ENCODE measurements at places on chromosomes 2 and 18. TPM values are rescaled to one million over a fixed set of nuclear protein-coding genes. Genes with fewer than 3 reads are reported as not detected.

GRCh38 chr2:51153236-51153635 is 121.3 kb upstream of the NRXN1 start:
- no peak for DNase-seq

GRCh38 chr2:15745907-15746702 is 154.4 kb downstream of the DDX1 start:
- peak; percentile 60 for DNase-seq

DNA sequence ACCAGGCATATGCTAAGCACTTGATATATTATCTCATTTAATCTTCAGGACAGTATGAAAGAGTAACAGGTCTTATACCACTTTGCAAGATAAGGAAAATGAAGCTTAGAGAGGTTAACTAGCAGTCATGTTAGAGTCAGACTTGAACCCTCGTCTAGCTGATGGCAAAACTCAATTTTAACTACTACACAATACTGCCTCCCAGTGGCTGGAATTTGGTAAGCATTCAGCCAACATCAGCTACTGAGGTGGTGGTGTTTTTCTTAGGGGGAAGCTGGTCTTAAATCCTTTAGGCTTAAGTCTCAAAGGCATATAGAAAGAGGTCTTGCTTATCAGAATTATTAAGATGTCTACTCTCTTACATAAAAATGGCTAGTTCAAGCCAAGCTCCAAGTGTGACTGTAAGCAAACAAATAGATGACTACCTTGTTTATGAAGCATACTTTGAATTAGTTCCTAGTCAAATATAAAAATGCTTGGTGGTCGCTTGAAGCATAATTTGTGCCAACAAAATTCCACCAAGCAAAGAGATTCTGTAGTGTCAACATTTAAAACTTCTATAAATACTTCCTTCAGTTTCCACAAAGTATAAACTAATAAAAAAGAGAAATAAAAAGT is 325.4 kb upstream of the FIGN start:
- DNase-seq: no peak

GRCh38 chr2:10924441-10924840 is 12.7 kb downstream of the KCNF1 start:
- DNase-seq: no peak

DNA sequence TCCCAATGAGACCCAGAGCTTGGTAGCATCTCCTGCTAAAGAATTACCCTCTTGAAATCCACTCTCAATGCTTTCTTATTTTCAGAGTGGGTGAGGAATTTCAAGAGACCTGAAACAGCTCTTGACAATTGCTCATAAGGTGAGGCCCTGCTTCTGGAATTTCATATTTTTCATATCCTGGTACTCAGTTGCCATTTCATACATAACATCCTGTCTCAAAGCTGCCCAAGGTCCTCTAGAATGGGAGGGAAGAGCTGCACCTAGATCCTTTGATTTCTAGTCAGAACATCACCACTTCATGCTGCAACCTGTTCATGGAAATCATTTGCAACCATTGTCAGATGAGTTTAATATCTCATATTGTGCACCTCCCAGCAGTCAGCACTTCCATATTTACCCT is 404.8 kb upstream of the GALNT5 start:
- DNase-seq: no peak

- DNase-seq: no peak
Observed at GRCh38 chr2:216492597-216493333, 5.9 kb upstream of the RPL37A start.

- DNase-seq: peak; percentile 88
Observed at GRCh38 chr18:23259701-23260681, 124.7 kb downstream of the CABLES1 start.

DNA sequence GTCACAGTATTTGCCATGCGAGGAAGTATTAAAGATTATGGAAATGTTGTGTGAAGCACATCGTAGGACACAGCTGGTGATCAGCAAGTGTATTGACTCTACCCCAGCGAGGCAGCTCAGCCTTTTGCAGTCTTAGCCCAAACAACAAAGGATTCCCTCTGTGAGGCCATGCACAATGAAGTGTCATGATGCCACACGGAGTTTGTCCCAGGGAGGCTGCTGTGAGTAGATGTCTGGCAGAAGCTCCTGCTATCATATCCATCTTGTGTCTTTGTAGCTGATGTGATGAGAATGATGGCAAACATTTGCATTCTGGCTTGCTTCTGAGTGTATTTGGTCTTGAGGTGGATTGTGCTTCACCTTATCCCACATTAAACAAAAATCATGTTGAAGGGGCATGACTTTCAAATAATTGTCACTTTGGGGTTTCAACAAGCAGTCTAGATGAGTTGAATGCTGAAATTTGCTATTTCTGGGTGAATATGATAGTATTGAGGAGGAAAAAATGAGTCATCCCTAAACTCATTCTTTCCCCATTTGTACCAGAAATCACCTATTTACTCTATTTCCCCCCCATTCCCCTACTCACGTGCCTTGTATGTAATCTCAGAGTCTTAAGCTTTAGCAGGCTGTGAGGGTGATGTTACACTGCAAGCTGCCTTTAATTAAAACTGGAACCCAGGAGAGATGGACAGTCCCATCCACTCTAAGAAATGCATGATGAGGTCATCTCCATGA is 273.5 kb downstream of the RNF144A start:
- no peak for DNase-seq

DNA sequence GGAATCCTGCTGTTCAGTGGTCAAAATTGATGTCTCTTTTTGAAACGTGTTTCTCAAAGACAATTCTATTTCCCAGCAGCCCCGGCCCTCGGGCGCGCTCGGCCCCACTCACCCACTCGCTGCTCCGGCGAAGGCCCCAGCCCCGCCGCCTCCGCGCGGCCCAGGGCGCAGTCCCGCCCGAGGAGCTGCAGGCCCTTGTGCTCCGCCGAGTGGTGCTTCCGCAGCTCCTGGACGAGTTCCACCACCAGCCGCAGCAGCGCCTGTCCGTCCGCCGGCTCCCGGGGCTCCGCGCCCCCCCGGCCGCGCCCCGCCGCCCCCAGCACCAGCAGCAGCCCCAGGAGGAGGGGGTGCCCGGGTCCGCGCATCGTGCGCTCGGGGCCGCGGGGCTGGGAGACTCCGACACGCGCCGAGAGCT is 413 bp downstream of the ALKAL2 start:
- DNase-seq: no peak

GRCh38 chr18:4102901-4103300 is 352.2 kb downstream of the DLGAP1 start:
- no peak for DNase-seq

DNA sequence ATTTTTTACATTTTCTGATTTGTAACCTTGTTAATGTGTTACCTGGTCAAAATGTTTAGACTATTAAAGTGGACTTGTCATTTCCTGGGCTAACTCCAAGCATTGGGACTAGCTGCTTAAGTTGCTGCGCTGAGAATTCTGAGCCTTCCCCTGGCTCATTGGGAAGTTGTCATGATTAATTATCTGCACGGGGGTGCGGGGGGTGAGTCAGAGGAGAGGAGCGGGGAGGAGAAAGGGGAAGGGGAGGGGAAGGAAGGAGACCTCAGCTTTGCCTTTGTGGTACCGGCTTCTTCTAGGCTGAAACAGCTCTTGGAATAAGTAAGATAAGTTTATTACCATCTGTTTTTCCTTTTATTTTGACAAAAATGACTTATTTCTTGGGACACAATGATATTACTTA is 52.9 kb upstream of the APCDD1 start:
- DNase-seq: no peak

- no peak for DNase-seq
Observed at GRCh38 chr2:118913131-118913802, 28.7 kb upstream of the MARCO start.

- no peak for DNase-seq
Observed at GRCh38 chr2:61520261-61520660, 17.9 kb downstream of the XPO1 start.

DNA sequence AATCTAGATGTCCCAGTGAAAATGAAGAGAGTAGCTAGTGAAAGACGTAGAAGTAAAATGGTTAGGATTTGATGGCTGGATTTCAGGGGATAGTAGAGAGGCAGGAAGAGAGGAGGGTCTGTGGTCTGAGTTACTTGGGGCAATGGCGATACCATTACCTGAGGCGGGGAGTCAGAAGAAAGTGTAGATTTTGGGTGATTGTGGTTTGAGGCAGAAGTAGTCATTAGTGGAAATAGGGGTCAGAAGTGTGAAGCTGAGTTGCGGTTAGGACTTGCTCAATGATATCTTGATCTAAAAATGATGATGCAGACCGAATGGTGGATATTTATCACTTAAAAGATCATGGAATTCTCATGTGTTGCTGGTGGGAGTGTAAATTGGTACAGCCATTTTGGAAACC is 41.0 kb downstream of the CEP192 start:
- DNase-seq: no peak

GRCh38 chr2:127403460-127403859 is 14.8 kb upstream of the PROC start:
- no peak for DNase-seq

DNA sequence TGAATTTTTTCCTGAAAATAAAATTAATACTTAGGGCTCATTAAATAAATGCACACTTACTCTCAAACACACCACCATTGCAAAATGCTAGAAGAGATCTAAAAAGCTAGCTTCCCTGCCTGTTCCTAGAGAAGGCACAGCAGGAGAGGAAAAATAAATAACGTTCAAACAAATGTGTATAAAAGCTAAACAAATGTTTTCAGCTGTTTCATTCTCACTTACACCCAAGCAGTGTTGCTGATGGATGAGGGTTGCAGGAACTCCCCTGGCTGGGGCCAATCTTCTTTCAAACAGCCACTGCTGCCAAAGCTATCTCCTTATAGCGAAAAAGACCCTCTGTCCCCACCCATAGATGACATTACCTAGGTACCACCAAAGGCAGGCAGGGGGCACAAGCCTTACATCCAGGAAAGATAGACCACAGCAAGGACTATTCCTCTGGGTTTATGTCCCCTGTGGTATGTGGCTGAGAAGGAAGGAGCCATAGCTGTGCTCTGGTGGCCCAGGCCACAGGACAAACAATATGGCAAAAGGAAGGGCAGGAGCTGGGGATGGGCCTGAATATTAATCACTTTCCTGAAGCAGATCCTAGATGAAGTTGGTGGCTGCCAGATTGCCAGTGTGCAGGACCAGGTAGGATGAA is 214.6 kb downstream of the TTC32 start:
- no peak for DNase-seq

- DNase-seq: no peak
Observed at GRCh38 chr18:23504720-23505119, 1.4 kb downstream of the RMC1 start.

DNA sequence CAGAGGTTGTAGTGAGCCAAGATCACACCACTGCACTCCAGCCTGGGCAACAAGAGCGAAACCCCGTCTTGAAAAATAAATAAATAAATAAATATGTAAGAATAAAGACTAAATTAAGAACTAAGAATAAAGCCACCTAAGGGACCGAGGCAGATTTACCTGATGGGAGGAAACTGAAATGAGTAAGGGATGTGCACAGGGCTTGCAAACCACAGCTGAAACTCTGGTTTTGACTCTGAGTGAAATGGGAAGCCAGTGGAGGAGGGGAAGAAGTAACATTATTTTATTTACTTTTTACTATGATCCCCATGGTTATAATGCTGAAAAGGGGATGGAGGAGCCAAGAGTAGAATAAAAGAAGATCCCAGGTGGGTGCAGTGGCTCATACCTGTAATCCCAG is 107.3 kb downstream of the CABYR start:
- no peak for DNase-seq

- DNase-seq: peak; percentile 43
Observed at GRCh38 chr2:1866402-1867111, 122.2 kb upstream of the PXDN start.

GRCh38 chr2:108288534-108289106 is at the start of gene SULT1C2:
Gene SULT1C2, plus strand, starts transcription at chr2:108288895. Its CDS starts 4,773 bp downstream, at chr2:108293668.
- DNase-seq: no peak

DNA sequence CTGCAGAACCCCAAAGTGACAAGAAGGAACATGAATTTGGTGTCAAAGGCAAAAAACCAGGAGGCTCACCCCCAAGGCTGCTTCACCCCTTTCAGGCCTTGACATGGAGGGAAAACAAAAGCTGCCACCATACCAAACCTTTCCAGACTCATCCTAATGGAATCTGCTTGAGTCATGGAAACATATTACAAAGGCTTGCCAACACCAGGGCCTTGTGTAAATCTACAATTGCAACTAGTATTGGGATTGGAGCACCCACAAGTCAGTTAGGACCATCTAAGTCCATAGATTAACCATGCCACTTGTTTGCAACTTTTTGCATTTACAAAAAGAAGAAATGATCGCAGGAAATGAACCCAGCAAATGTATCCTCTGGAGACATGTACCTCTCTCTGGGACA is 297.6 kb downstream of the CDCA7 start:
- no peak for DNase-seq

DNA sequence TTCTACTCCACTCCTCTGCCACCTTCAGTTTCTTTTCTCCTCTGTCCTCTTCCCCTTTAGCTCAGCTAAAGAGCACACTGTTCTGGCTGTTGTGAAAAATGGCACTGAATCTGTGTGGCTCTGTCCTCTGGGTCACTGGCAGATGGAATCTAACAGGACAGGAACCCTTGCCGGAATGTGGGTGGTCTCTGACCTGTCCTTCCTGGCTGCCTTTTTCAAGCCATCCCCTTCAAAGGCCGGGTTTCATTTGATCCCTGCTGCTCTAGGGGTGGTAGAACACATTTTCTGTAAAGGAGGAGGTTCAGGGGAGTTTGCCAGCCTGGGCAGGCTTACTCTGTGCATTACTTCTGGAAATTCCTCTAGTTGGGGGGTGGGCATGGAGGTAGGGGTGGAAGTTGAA is 29.9 kb downstream of the MTCL1 start:
- DNase-seq: no peak

Gene GRB14
- total RNA-seq: 2.2 TPM

Gene ITPRIPL1
- 0.83 TPM for total RNA-seq

Gene UPP2
- total RNA-seq: not detected

Gene UGT1A4
- not detected for total RNA-seq

Gene CYP26B1
- 7.0 TPM for total RNA-seq

Gene EFHD1
- 20.1 TPM for total RNA-seq

Gene OTOS
- total RNA-seq: not detected

Gene ANKRD30B
- not detected for total RNA-seq

Gene PJVK
- total RNA-seq: 1.6 TPM

Gene KIF3C
- total RNA-seq: 5.5 TPM

Gene AFF3
- 6.7 TPM for total RNA-seq

Gene ZSWIM2
- not detected for total RNA-seq

Gene RBKS
- total RNA-seq: 3.9 TPM

Gene PREB
- 40.4 TPM for total RNA-seq

Gene PSTPIP2
- total RNA-seq: 1.3 TPM

Gene TET3
- 3.7 TPM for total RNA-seq

Gene RFTN2
- total RNA-seq: 3.5 TPM

All from cardiac septum (tissue), 1 donor.